ENCODE measurements at places on chromosomes 1 and 21. TPM values are rescaled to one million over a fixed set of nuclear protein-coding genes. Genes with fewer than 3 reads are reported as not detected.

GRCh38 chr1:48817505-48818114 lies 40.9 kb upstream of the BEND5 start:
- DNase-seq, result no peak
- no peak overlapping the region for H3K27ac ChIP-seq
- no peaks in the 10 kb centered on the region for H3K27me3 ChIP-seq
- no peaks in the 10 kb centered on the region for H3K4me1 ChIP-seq

DNA sequence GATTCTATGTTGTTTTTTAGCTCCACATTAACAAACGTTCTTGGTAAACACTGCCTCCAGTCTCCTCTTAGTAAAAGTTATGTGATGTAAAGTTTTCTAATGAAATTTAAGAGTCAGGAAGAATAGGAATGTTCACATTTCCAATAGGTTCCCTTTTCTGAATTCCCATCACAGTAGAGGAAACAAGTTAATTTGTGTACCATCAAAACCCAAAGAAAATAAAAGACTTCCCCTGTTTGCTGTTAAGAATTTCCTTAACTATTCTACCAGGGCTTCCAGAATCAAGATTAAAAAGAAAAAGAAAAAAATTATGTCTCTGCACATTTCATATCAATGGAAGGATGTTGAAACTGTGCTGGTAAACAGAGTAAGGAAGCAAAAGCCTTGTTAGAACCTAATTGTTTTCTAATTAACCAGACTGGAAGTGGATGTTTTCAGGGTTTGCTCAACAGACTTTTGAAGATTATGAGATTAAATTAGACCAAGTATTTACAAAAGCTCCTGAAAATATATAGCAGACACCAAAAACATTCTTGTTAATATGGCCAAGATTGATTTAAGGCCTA lies 43.4 kb upstream of the PALMD start:
- H3K36me3 ChIP-seq, result peaks cover 4% of the 10 kb centered on the region
- no peak for DNase-seq
- peaks cover 26% of the 10 kb centered on the region for H3K4me1 ChIP-seq
- no peak overlapping the region for H3K4me3 ChIP-seq
- H3K27me3 ChIP-seq, result no peaks in the 10 kb centered on the region

DNA sequence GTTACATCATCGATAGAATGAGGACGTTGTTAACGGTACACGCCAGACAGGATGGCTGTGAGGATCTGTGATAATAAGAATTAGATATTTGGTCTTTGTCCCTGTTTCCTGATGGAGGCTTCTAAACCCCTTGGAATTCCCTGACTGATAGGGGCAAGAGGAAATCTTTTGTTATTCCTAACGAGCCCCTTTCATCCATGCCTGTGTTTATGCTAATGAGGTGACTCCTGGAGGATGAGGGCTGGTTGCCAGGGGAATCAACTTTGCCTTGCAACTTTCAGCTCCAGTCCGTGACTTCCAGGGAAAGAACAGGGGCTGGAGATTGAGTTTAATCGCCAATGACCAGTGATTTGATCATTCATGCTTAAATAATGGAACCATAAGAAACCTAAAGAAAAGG lies 39.3 kb upstream of the NLRP3 start:
- DNase-seq, result no peak
- 0 out of 2 replicates have a peak, but pooled peaks cover 3% of the 10 kb centered on the region for H3K4me1 ChIP-seq
- no peaks in the 10 kb centered on the region for H3K36me3 ChIP-seq
- H3K27me3 ChIP-seq, result no peaks in the 10 kb centered on the region
- no peak overlapping the region for H3K27ac ChIP-seq

DNA sequence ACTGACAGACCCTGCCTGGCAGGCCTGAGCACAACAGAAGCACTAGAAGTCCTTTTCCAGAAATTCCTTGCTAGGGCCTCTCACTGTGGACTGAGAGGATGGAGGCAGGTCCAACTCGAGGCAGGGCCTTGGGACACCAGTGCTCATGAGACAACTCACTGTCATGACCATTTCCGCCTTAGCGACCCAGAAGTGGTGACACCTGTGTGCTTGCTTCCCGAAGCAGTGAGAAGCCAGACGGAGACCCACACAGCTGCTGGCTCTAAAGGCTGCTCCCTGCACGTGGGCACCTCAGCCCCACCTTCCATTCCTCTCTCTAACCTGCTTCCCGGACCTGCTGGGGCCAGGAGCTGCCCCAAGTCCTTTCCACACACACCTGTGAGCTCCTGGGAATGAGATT lies 33.0 kb downstream of the KCNC4 start:
- no peaks in the 10 kb centered on the region for H3K36me3 ChIP-seq
- peaks cover 22% of the 10 kb centered on the region for H3K27me3 ChIP-seq
- H3K27ac ChIP-seq, result no peak overlapping the region
- DNase-seq, result no peak
- H3K4me1 ChIP-seq, result no peaks in the 10 kb centered on the region
- H3K4me3 ChIP-seq, result no peak overlapping the region

DNA sequence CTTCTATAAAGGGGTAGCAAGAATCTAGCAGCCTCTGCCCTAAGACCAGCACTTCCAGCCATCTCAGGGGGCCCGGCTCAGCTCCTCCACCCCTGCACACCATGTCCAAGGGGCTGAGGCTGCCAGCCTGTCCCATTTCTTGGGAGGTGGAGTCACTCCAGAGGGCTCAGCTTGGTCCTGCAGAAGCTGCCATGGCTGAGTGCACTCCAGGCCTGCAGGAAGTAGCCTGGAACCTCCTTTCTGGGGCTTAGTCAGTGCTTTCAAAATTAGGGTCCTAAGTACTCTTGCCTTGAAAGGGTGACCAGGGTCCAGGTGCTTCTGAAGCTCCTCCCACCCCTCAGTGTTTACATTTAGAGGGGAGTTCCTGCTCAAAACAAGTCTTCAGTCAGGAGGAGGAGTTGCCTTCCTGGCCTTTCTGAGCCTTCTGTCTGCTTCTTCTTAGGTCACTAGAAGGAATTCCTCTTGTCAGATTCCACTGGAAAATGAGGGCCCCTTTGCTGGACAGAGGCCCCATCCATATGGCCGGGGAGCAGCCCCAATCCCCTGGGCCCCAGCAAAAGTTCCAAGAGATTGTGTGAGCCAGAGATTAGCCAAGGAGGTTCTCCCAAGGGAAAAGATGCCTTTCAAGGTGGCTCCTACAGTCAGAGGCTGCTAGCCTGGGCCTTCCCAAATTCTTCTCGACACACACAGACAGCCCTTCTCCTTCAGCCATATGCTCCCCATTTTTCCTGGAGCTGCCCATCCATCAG lies 128.1 kb upstream of the VAMP3 start:
- no peak overlapping the region for H3K27ac ChIP-seq
- no peaks in the 10 kb centered on the region for H3K4me1 ChIP-seq

DNA sequence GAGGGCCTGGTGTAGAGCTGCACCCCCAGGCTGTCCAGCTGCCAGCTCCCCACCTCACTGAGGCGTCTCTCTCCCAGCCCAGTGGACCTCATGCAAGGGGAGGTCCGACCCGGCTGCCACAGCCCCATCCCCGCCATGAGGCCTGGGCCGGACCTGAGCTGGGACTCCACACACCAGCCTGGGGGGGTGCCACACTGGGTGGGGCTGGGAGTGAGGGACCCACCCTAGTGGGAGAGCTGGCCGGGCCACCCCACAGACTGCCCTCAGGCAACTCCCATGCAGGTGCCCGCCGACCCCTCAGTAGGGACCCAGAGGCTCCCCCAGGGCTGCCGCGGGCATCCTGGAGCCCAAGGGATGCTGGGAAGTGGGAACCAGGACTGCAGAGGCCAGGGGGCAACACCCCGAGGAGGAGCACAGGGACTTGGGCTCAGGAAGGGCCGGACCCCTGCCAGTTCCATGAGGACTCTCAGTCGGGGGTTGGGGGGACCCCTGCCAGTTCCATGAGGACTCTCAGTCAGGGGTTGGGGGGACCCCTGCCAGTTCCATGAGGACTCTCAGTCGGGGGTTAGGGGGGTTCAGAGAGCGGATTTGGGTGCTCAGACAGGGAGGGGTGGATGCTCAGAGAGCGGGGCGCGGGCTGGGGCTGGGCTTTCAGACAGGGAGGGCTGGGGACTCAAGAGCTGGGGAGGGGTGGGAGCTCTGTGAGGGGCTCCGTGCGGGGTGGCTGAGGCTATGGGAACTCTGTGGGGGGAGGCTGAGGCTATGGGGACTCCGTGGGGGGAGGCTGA lies 1.2 kb upstream of the RNF223 start:
- no peak overlapping the region for H3K4me3 ChIP-seq
- H3K36me3 ChIP-seq, result no peaks in the 10 kb centered on the region
- H3K4me1 ChIP-seq, result peaks cover 11% of the 10 kb centered on the region
- no peak overlapping the region for H3K27ac ChIP-seq
- DNase-seq, result no peak
- H3K27me3 ChIP-seq, result peaks cover 34% of the 10 kb centered on the region

DNA sequence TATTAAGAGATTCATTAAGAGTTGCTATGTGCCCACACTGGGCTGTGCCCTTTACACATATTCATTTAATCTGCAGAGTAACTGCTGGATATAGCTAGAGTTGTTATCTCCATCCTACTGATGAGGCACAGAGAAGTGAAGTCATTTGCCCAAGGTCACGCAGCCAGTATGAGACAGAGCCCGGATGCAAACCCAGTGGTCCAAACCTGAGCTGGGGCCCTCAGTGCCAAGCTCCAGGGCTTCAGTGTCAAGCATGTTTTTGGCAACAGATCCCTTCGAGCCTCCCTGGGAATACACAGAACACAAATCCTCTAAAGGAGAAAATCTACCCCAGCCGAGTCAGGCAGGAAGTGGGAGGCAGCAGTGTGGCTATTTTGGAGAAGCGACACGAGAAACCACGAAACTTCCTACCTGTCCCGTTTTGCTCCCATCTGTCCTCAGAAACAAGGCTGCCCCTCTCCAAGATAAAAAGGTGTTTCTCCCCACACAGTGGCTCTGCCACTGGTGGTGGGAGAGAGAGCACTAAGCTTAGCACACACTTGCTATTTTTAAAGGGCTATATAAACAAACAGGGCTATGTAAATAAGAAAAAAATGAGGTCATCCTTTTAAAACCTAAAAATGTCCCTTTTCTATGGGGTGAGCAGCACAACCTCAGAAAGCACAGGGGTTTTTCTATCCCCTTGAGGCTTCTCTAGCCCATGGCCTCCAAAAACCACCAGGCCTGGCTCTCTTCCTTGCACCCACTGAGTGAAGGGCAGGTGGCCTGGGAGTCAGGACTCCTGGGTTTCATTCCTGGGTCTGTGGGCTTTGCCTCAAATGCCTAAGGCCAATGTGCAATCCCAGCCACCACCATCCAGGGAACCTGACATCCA lies 138.6 kb upstream of the EDN2 start:
- no peak overlapping the region for H3K4me3 ChIP-seq
- peak overlapping the region; percentile 38 for H3K27ac ChIP-seq
- peaks cover 3% of the 10 kb centered on the region for H3K36me3 ChIP-seq
- no peak for DNase-seq

The KRTAP6-3 gene
- total RNA-seq, result not detected

The ATP6V1G3 gene
- total RNA-seq, result not detected
